ENCODE measurements at places on chromosomes 1 and 21. TPM values are rescaled to one million over a fixed set of nuclear protein-coding genes. Genes with fewer than 3 reads are reported as not detected.

GRCh38 chr1:156488566-156489165 is 11.9 kb downstream of the MEF2D start:
- DNase-seq = peak; percentile 59

DNA sequence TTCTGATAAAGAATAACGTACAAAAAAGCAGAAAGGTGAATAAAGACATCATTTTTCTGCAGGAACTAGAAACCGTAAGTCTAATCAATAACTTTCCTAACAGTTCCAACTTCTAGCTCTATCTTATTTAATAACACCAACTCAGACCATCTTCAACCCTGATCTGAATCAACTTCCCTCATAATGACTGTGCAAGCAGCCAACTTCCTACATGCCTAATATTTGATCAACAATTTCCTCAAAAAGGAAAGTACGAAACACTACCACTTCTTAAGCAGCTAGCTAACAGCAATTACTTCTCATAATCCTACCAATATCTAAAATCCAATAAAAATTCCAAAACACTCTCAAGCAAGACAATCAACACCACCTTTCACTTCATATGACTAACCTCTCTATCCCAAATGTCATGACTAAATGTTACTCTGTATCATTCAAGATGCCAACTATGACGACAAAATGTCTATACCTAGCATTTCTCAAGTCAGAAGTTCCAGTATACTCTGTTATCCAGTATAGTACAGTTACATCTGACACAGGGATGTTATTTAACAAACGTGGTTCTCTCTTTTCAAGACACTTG is 1.7 kb downstream of the COP1 start:
- DNase-seq = no peak

The DTL gene
- 101 TPM for total RNA-seq

- no peak for DNase-seq
These were observed 5.1 kb downstream of the LMNA start for GRCh38 chr1:156119503-156120209.

The RXFP4 gene
- total RNA-seq = 0.16 TPM

The BGLAP gene
- total RNA-seq = 2.2 TPM

DNA sequence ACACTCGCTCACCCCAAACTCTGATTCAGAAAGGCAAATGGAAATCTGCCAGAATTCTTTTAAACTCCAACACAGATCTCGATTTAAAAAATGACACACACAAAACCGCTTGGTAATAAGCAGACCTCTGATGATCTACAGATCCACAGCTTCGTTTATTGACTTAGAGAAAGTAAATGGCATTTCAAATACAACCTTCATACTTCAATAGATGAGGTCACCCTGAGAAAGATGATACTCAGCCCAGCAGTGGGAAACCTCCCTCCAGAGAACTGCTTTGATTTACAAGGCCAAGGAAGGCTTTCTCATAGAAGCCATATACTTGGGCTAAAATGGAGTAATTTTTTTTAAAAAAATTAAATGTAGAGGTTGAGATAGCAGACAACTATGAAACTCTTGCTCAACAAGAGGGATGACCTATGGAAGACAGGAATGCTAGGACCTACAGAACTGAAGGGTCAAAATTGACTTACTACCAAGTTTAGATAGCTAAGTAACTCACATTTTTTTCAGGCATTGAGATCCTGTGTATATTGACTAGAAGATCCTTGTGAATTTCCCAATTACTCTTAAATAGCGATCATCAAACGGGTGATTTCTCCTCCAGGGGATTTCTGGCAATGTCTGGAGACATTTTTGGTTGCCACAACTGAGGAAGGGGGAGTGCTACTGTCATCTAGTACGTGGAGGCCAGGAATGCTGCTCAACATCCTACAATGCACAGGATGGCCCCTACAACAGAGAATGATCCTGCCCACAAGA is 143.9 kb downstream of the CLIC6 start:
- no peak for DNase-seq

DNA sequence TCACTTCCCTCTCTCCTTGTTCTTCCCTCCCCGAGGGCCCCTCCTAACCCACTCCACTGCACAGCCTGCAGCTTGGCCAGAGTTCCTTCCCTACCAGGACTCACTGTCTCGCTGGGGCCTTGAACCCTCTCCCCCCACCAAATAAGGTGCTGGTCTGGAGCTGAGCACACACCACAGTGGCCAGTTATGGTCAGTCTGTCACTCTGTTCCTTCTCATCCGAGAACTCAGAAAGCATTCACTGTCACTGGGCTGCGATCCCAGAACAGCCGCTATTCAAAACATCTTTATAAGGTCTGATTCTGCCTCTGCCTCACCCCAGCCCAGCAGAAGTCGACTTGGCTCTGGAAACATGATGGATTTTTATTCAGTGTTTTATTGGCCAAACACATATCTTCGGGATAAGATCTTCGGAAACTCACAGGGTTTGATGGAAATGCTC is 19.8 kb upstream of the LBR start:
- DNase-seq = no peak

DNA sequence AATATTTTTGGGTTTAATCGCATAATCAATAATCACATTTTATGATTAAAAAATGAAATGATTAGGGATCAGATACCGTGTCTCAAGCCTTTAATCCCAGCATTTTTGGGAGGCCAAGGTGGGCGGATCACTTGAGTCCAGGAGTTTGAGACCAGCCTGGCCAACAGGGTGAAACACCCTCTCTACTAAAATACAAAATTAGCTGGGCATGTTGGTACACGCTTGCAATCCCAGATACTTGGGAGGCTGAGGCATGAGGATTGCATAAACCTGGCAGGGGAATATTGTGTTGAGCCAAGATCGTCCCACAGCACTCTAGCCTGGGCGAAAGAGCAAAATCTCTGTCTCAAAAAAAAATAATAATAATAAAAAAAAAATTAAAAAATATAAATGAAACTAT is 1581.4 kb downstream of the KCNT2 start:
- no peak for DNase-seq

The RRP1B gene
- 105 TPM for total RNA-seq

The OR10Z1 gene
- total RNA-seq = not detected

DNA sequence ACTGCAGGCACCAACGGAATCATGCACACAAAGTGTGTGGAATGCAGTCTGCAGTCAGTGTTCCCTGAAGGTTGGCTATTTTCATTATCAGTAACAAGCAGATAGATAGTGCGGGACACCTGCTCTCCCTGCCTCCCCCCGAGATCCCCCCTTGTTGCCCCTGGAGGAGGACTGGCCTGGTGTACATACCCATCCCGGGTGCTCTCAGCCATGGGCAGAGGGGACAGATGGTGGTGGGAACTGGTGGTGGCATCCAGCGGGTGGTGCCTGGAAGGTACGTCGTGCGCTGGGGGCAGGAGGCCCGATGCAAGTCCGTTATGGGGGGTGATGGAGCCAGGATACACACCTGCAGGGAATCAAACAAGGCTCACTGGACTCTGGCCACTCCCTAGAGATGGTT is 55.2 kb downstream of the DMRTB1 start:
- DNase-seq = no peak

The ALPL gene
- total RNA-seq = not detected

DNA sequence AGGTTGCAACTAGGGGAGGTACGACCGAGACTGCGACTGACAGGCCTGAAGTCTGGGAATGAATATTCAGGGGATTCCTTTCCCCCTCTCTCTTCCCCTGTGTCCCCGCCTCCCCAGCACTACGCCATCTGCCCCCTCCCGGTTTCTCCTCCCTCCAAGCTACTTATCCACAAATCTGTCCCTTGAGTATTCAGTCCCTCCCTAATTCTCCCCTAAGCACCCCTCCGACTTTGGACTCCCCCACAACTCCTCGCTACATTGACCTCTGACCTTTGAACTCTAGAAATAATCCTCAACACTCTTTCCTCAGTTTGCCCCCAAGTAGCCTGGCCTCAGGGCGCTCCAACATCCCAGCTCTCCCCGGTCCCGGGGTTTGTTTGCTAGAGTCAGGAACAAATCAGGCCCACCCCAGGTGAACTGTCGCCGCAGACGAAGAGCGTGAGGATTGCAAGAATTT is 393 bp downstream of the LYSMD1 start:
- no peak for DNase-seq

GRCh38 chr1:36822648-36823047 is 211.7 kb downstream of the GRIK3 start:
- DNase-seq = no peak

The SERINC2 gene
- total RNA-seq = 0.16 TPM

GRCh38 chr21:36848730-36849274 is 117.7 kb downstream of the HLCS start:
- no peak for DNase-seq

DNA sequence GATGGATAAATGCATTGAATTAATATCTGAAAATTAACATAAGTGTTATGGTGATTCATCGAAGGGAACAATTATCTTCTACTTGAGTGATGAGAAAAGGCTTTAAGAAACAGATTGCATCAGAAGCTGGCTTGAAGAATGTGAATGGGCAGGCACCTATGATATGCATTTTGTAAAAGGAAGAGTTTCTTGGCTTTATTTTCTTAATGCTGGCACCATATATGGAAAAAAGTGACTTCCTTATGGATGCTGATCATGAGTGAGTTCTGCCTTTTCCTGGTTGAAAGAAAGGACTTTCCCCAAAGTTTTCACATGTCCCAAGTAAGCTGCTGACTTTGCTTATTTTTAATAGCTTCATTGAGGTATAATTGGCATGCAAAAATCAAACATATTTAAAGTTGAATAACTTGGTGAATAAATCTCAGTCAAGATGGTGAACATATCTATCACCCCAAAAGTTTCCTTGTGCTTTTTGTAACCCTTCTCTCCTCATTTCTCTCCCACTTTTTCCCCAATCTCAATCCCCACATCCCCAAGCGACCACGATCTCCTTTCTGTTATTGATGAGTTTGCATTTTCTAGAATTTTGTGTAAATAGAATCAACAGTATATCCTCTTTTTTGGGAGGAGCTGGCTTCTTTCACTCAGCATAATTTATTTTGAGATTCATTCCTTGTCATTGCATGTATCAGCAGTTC is 74.2 kb downstream of the SPATA46 start:
- no peak for DNase-seq

GRCh38 chr1:14800500-14801076 is 202.1 kb downstream of the KAZN start:
- no peak for DNase-seq

DNA sequence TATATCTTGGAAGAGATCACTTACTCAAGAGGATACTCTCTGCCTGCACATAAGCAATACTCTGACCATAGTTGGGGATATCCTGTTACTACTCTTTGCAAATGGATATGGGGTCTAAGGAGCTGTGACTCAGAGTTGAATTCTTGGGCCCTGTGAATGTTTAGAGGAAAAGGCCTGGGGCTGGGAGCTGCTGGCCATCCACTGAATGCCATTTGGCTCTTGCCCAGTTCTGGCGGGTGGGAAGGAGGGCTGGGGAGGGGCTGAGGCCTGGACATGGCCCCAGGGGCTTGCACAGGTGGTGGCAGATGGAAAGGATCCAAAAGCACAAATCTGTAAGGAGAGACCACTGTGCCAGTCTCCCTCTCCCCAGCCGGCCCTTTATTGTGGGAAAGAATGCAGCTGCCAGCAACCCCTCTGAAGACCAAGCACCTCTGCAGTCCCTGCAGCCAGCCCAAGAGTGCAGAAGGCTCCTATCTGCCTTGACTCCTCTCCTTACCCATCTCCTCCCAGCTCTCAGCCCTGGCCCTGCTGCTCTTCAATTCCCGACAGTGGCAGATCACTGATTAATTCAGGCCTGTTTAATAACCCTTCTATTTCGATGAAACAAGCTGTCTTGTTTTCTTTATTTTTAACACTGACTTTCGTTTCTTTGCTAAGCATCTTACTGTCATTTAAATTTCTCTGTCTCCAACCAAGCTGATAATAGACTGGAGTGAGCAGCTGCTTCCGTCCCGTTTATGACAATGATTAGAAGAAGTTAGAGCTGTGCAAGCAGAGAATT is 12.1 kb downstream of the PLXNA2 start:
- no peak for DNase-seq

DNA sequence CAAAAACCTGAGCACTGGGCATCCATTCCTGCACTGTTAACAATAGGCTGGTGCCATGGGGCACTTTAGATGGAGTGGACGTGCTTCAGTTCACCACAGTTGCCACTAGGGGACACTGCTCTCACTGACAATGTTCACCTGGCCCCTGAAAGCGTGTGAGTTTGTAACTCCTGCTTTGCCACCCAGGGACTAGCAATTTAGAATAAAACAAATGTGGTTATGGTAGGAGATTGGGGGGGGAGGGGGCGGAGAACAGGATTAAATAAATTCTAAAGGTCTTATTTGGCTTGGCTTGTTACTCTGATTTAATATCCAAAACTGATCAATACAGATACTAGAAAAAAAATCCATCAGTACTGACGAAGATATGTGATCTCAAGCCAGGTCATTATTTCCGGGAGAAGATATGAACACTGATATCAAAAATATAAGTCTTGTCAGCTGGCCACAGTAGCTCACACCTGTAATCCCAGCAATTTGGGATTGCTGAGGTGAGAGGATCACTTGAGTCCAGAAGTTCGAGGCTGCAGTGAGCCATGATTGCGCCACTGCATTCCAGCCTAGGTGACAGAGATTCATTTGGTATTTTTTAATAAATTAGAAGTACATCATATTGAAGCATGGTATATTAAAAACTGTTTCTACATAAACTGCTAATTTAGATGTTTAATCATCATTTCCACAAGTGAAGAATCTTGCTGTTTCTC is 23.2 kb downstream of the INTS7 start:
- peak; percentile 47 for DNase-seq

- no peak for DNase-seq
These were observed 23.4 kb downstream of the PRKCZ start for GRCh38 chr1:2073382-2074230.

DNA sequence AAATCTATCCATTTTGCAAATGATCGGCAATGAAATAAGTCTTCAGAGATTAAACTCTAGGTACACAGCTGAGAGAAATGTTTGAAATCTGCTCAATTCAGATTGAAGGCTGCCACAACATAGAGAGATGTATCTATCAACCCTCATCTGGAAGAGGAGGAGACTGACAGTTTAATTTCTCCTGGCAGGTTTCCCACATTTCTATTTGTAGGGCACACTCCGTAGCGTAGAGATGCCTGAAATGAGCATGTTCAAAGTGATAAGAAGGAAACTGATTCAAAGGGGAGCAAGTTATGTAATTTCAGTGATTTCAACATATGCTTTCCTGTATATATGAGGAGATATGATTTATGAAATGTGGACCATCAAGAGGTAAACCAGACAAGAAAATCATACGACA is 44.1 kb downstream of the NIBAN1 start:
- no peak for DNase-seq

DNA sequence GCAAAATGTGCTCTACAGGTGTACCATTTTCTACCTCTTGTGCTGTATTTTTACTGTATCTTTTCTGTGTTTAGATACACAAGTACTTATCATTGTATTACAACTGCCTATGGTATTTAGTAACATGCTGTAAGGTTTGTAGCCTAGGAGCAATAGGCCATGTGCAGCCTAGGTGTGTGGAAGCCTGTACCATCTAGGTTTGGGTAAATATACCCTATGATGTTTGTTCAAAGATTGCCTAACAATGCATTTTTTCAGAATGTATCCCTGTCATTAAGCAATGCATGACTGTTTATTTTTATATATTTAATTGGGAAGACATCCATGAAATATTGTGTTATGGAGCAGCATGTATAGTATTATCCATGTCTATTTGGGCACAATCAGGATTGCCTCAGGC is 11.0 kb downstream of the ETV3L start:
- no peak for DNase-seq

The NFASC gene
- 0.37 TPM for total RNA-seq
